Mammary microvascular endothelial cell (primary cell): ENCODE measurements at places on chromosomes 13 and 19. TPM values are rescaled to one million over a fixed set of nuclear protein-coding genes. Genes with fewer than 3 reads are reported as not detected.

The CPB2 gene
- total RNA-seq: not detected in 2 replicates

The KCTD15 gene
- 51.0 and 54.4 TPM in 2 replicates for total RNA-seq

The TMEM59L gene
- total RNA-seq: 0.07 TPM in 1 of 2 replicates, not detected in the other

The PAK4 gene
- 10.0 and 16.9 TPM in 2 replicates for total RNA-seq

The ERICH4 gene
- not detected in 2 replicates for total RNA-seq

The TEX29 gene
- not detected in 2 replicates for total RNA-seq

The RNU6-9 gene
- not detected in 2 replicates for total RNA-seq

The CSNK1G2 gene
- total RNA-seq: 71.2 and 73.0 TPM in 2 replicates

The EID2 gene
- total RNA-seq: 11.6 and 13.0 TPM in 2 replicates

The ZFP82 gene
- 2.8 and 3.3 TPM in 2 replicates for total RNA-seq

The ZNF728 gene
- not detected in 2 replicates for total RNA-seq

The ZNF358 gene
- total RNA-seq: 26.2 and 26.8 TPM in 2 replicates
